ENCODE measurements at places on chromosomes 11 and 22.

- DNase-seq = peak; percentile 81
Observed at GRCh38 chr22:25564320-25564978, at the start of gene GRK3. Gene GRK3, plus strand, starts transcription at chr22:25564675. Its CDS starts 366 bp downstream, at chr22:25565041.

- DNase-seq = no peak
Observed at GRCh38 chr11:94961255-94961654, 12.1 kb downstream of the CWC15 start.

GRCh38 chr11:1403721-1404460 is 14.2 kb downstream of the BRSK2 start:
- DNase-seq = no peak

- DNase-seq = no peak
Observed at GRCh38 chr11:34836958-34837856, 79.0 kb downstream of the APIP start.

- DNase-seq = no peak
Observed at GRCh38 chr11:72769680-72770079, 17.5 kb upstream of the ARAP1 start.

GRCh38 chr11:125551835-125552342 is 17.4 kb upstream of the EI24 start:
- no peak for DNase-seq

- DNase-seq = no peak
Observed at GRCh38 chr11:94885133-94885532, 88.2 kb downstream of the CWC15 start.

- DNase-seq = no peak
Observed at GRCh38 chr11:128902515-128903066, 11.4 kb downstream of the KCNJ5 start.

- DNase-seq = no peak
Observed at GRCh38 chr11:86119077-86119476, 50.2 kb upstream of the PICALM start.

DNA sequence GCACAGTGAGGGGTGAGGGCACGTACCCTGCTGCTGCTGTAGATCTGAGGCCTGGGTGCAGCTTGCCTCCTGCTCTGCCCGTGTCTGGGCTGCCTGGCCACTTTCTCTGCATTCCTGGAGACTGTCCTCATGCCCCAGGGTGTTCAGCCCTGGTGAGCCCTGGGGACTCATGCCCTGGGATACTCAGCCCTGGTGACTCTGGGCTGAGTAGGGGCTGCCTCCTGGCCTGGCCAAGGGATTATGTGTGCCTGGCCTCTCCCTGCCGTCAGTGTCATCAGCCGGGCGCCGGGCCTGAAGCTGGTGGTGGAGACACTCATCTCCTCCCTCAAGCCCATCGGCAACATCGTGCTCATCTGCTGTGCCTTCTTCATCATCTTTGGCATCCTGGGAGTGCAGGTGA is 94.7 kb downstream of the CACNA1I start:
- no peak for DNase-seq
